ENCODE measurements at places on chromosomes 1 and 21. TPM values are rescaled to one million over a fixed set of nuclear protein-coding genes. Genes with fewer than 3 reads are reported as not detected.

Gene TCEA3
- 8.3 TPM for total RNA-seq

GRCh38 chr1:61320575-61320974 is 238.2 kb downstream of the NFIA start:
- no peak for DNase-seq

DNA sequence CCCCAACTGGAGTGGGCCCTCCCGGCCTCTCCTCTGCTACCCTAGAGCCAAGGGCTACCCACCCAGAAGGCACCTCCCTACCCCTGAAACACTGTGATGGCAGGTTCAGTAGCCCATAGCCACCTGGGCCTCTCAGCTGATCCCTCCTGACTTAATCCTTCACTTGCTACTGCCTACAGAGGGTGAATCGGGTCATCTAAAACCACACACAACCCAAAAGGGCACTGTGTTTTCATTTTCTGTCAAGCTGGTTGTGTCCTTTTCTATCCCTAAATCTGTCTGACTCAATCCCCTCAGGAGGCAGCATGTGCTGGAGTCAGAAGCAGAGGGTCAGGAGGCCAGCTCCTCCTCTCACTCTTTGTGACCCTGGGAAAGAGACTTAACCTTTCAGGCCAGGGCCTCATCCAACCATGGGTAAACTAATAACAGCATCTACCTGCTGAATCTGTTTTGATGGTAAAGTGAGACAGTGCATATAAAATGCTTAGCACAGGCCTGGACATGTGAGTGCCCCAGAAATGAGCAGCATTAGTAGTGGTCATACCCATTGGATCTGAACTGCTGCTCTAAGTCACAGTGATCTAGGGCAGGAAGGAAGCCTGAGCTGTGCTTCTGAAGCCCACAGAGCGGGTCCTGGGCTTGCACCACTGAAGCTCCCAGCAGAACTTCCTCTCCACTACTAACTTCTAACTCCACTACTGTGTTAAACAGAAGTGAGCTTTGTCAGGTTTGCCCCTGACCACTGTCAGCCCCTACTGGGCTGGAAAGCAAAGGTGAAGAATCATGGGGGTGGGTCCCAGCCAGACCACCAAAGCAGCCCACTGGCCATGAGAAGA is 11.0 kb downstream of the PMVK start:
- DNase-seq: no peak

Gene CFAP141
- total RNA-seq: not detected

Gene DAB1
- total RNA-seq: not detected

DNA sequence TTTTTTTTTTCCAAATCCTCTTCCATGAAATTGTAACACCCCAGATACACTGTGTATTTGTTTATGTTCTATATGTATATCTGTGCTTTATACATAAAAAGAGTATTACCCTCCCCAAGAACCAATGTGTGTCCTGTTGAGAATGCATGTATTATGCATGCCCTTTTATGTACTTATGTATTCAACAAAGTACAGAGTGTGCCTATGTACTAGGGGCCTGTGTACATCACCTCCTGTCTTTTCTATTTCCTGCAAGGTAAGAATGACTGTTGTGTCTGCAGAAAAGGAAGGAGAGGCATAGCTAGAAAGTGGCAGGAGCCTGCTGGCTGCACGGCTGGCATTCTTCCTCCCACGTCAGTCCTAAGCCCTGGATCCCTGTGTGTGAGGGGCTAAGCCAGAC is 7.0 kb downstream of the TMEM61 start:
- DNase-seq: no peak

DNA sequence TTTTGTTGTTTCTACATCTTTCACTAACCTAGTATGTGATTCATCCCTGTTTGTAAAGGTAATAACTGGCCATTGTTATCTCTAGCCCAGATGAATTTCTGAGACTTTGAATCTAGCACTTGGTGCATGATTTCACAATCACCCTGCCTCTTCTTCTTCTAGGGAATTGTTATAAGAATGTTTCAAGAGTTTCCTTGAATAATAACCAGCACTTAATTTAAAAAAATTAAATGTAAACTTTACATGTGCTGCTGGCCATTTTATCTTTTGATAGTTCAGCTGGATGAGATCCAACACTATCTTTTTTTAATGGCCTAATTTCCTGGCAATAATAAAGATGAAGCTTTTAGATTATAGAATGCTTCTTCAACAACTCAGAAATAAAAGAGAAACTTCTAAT is 31.8 kb downstream of the UBE2U start:
- DNase-seq: no peak

- DNase-seq: peak; percentile 42
Measured at GRCh38 chr1:203278082-203278884, 27.0 kb upstream of the BTG2 start.

Gene SLAMF8
- 0.54 TPM for total RNA-seq

Gene BCL2L15
- total RNA-seq: 0.40 TPM

GRCh38 chr1:84800090-84801073 is 92.6 kb downstream of the LPAR3 start:
- DNase-seq: no peak

DNA sequence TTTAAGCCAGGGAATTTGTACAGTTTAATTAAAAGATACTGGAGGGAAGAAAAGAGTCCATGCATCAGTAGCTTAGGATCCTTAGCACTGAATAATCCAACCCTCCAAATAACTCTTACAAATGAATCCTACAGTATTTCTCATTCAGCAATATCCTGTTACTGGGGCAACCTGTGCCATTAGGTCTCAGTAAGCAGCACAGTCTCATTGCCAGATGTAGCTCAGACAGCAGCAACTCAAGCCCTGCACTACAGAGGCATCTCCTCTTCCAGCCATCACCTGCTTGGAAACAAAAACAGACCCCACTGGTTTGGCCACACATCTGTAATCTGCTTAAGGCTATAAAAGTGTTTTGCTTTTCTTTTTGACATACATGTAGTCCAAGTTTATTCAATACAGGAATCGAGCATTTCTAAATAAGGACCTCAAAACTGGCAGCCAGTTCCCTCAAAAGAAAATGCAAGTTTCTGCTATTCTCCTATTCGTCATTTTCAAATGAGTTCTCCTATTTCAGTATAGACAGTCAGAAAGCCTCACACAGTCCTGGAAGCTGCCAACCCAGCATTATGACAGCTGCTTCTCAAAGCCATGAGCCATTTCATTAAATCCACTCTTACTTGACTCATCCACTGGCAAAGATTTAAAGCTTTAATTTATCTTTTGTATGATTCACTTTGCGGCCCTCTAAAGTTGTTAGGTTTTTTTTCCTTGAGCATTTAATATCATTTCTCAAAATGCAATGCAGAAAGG is 129.0 kb downstream of the APP start:
- no peak for DNase-seq

Gene TRPM2
- 3.7 TPM for total RNA-seq

Gene RIPK4
- 0.76 TPM for total RNA-seq

- DNase-seq: no peak
Measured at GRCh38 chr21:27589781-27590180, 622.9 kb upstream of the ADAMTS5 start.

- DNase-seq: peak; percentile 70
Measured at GRCh38 chr1:59046730-59047157, 250.2 kb upstream of the FGGY start.
